MV-4-11 (cell line): ENCODE measurements at places on chromosomes 4 and X.

GRCh38 chr4:52408032-52408431 is 251.1 kb downstream of the USP46 start:
- no peak for DNase-seq

GRCh38 chr4:1402021-1402515 is 4.2 kb downstream of the NKX1-1 start:
- no peak for DNase-seq

DNA sequence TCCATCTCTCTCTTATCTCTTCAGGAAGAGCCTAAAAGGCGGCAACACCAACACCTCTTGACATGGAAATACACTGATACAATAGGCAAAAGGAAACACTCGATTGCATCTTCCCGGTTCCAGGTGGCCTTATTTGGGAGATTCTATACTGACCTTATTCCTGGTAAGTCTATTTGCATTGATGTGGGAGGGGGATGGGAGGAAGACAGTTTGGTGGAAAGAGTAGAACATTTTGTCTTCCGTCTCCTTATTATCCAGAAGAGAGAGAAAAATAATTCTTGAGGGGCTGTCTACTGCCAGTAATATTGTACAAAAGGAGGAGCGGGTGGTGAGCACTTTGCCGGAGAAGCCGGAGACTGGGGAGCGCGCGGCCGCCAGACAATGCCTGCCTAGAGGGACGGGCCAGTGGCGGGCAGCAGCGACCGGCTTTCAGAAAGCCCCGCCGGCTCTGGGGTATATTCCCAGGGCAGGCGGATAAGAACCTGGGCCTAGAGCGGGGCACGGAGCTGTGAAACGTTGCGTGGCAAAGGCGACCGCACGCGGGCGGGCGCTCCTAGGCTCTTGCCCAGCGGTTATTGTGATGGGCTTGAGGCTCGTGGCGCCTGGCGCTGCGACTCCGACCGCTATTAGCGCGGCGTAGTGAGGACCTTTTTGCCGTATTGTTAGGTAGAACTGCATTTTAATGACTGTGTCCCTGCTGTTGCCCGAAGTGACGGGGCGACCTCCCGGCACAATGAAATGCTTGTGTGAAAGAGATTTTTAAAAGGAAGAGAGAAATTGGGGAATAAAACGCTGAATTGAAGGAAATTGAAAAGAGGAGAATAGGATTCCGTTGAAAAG is 518 bp downstream of the PRDM8 start:
- DNase-seq = no peak

DNA sequence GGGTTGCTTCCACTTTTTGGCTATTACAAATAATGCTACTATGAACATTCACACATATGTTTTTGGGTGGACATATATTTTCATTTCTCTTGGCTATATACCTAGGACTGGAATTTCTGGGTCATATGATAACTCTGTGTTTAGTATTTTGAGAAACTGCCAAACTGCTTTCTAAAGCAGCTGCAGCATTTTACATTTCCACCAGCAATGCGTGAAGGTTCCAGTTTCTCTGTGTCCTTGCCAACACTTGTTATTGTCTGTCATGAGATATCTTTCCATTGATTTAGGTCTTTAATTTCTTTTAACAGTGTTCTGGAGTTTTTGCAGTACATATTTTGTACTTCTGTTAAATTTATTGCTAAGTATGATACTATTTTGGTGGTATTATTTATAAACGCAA is 48.3 kb downstream of the CLCN5 start:
- no peak for DNase-seq

- no peak for DNase-seq
Measured at GRCh38 chr4:148124512-148124911, 317.7 kb downstream of the NR3C2 start.

DNA sequence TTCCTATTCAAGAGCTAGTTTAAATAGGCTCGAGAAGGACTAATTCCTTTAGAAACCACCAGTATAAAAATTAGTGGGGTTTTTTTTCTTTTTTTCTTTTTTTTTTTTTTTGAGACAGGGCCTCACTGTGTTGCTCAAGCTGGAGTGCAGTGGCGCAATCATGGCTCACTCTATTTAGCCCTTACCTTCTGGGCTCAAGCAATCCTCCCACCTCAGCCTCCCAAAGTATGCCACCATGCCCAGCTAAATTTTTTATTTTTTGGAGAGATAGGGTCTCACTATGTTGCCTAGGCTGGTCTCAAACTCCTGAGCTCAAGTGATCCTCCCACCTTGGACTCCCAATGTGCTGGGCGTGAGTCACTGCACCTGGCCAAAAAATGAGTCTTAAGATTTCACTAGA is 52.8 kb downstream of the APOO start:
- DNase-seq = peak; percentile 27

GRCh38 chr4:38600575-38600974 is 63.4 kb upstream of the KLF3 start:
- DNase-seq = peak; percentile 32

GRCh38 chr4:38805530-38806145 is 1.0 kb upstream of the TLR1 start:
- DNase-seq = peak; percentile 89

GRCh38 chrX:56366901-56367300 is 134.7 kb downstream of the KLF8 start:
- DNase-seq = no peak

GRCh38 chrX:136497556-136498052 is at the start of gene HTATSF1:
Gene HTATSF1 (plus strand): TSS chrX:136497592. CDS start chrX:136497685, 93 bp downstream.
- DNase-seq = no peak

- DNase-seq = no peak
Measured at GRCh38 chr4:148795156-148795864, 353.1 kb upstream of the NR3C2 start.

DNA sequence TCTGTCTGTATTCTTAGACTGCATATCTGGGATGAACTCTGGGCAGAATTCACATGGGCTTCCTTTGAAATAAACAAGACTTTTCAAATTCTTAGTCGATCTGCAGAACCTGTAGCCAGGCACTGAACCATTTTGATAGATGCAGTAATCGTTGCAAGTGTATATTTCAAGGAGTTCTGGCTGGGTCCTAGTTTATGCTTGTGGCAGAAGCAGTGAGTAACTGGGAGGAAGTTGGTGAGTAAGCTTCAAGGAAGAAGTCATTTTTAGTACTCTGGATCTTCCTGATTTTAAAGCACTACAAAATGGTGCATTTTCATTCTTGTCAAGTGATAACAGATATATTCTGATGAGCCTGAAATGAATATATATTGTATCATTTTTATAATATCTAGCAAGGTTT is 9.5 kb downstream of the HPRT1 start:
- DNase-seq = peak; percentile 59

GRCh38 chrX:153857348-153857903 is 27.1 kb upstream of the PDZD4 start:
- DNase-seq = no peak
